ENCODE measurements at places on chromosomes 4 and X.
A peak's percentile ranks its signal among the peaks of the same experiment; 100 is the strongest.

DNA sequence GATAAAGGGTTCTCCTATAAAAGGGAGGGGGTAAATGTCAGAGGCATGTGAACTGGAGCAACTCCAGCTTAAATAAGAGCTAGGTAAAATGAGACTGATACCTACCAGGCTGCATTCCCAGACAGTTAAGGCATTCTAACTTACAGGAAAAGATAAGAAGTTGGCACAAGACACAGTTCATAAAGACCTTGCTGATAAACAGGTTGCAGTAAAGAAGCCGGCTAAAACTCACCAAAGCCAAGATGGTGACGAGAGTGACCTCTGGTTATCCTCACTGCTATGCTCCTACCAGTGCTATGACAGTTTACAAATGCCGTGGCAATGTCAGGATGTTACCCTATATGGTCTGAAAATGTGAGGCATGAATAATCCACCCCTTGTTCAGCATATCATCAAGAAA is 13.1 kb upstream of the SULT1B1 start:
- DNase-seq = no peak

- DNase-seq = no peak
Observed at GRCh38 chr4:128227991-128228571, 59.5 kb downstream of the PGRMC2 start.

- no peak for DNase-seq
Observed at GRCh38 chrX:37753384-37753783, 26.5 kb upstream of the CYBB start.

GRCh38 chr4:146255463-146255862 is 41.1 kb downstream of the REELD1 start:
- peak; percentile 35 for DNase-seq

DNA sequence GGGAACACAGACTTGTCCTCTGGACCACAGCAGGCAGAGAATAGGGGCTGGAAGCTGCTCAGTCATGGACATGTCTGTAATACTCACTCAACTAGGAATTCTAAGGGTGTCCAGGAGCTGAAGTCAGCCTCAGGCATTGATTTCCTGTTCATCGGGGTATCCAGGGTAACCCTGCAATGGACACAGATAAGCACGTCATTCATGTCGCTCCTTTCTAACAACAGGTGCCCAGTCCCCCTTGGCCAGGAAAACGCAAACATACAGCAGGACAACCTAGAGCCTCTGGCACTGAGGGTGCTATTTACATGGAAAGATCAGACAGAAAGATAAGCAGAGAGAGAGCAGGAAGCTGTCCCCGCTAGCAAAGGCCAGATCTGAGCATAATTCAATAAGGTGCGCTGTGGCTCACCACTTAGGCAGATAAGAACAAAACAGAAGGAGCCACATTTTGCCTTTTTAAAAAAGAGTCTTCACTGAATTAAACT is 21.3 kb downstream of the QDPR start:
- DNase-seq = no peak

- DNase-seq = no peak
Observed at GRCh38 chr4:8820178-8821102, 51.2 kb downstream of the HMX1 start.

DNA sequence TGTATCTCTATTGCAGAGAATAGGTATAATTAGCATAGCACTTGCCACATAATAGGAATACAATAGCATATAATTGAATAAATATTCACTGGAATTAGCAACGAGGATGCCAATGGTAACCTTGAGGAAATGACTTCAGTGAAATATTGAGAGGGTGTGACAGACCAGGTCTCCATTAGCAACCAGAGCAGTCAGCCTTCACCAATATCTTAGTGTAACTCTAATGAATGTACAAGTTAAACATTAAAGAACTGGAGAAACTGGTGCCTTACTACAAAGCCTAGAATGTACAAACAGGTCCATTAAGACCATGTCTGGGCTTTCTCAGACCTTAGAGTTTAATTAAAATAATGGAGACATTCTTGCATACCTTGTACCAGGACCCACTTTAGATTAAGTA is 143.0 kb downstream of the MAGEB17 start:
- DNase-seq = no peak

GRCh38 chr4:67550857-67551256 is 5.6 kb upstream of the CENPC start:
- no peak for DNase-seq

DNA sequence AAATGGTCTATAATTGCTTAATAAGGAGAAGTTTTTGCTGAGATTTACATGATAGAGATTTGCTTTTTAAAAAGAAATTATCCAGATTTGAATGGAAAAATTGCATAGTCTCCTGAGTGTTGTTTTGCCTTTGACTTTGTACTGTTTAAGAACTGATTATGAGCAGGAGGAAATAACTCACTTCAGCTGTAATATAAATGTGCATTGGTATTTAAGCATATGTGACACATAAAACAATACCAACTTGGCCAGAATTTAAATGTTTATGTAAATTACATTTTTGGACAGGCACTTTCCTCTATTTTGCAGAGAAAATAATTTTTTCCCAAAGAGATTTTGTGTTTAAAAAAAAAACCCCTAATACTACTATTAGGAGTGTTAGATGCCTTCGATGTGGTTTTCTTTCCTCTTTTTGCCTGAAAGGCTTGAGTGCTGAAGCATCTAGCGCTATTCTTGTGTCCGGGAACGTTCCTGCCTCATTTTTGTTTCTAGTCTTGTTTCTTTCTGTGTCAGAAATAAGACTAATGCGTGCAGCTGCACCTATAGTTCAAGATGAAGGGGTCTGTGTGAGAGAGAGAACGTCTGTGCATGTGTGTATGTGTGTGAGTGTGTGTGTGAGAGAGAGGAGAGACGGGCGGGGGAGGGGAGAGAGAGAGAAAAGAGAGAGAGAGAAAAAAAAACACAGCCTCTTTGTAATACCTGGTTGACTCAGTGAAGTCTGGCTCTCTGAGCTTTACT is 60.8 kb downstream of the TBL1X start:
- DNase-seq = no peak

DNA sequence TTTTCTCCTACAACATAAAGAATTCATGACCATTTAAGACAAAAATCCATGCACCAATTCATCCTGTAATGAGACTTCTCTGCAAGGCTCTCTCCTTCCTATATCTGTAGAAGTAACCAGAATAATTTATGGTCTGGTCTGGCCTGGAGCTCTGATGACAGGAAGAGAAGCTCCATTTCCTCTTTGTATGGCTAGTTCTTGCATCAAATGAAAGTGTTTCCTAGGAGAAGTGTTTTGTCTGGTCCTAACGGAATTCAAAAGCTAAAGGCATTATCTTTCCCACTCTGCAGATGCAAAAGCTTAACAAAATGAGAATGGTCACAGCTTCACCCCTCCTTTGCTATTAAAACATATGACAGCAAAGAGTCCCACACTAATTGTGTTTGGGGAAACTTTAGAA is 55.1 kb downstream of the SPATA18 start:
- DNase-seq = no peak

- peak; percentile 35 for DNase-seq
Observed at GRCh38 chr4:150126201-150126863, 48.1 kb downstream of the DCLK2 start.

GRCh38 chr4:118865091-118865708 is 23.5 kb upstream of the SYNPO2 start:
- peak; percentile 59 for DNase-seq

DNA sequence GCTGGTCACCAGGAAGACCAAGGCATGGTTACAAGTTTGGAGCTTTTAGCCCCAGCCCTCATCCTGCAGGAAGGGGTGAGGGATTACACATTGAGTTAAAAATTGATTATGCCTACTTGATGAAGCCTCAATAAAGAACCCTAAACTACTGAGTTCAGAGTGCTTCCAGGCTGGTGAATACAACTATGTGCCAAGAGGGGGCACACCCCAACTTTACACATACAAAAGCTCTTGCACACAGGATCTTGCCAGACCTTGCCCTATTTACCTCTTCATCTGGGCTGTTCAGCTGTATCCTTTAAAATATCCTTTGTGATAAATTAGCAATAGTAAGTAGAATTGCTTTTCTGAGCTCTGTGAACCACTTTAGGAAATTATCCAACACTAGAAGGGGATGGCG is 489.3 kb downstream of the INPP4B start:
- DNase-seq = no peak

GRCh38 chr4:173258866-173259265 is 75.3 kb downstream of the HMGB2 start:
- no peak for DNase-seq

DNA sequence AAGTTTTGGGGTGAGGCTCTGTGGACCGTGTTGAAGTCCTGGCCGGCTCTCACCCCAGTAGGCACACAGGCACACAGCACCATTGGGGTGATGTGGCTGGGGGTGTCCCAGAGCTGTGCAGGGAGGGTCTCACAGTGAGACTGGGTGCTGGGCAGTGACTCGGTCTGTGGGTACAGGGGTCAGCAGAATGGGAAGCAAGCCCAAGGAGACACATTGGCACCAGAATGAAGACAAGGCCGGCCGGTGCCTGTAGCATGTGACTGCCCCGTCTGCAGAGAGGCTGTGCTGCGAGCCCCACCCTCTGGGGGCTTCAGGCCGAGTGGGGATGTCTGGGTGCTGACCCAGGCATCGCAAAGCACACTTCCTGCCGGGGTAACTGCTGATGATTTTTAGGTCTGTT is 5.2 kb downstream of the MAEA start:
- no peak for DNase-seq

GRCh38 chr4:24054910-24055309 is 165.1 kb upstream of the PPARGC1A start:
- no peak for DNase-seq

GRCh38 chr4:25089051-25089763 is 58.5 kb upstream of the LGI2 start:
- no peak for DNase-seq

- peak; percentile 70 for DNase-seq
Observed at GRCh38 chr4:174604198-174604597, 81.9 kb upstream of the HPGD start.

DNA sequence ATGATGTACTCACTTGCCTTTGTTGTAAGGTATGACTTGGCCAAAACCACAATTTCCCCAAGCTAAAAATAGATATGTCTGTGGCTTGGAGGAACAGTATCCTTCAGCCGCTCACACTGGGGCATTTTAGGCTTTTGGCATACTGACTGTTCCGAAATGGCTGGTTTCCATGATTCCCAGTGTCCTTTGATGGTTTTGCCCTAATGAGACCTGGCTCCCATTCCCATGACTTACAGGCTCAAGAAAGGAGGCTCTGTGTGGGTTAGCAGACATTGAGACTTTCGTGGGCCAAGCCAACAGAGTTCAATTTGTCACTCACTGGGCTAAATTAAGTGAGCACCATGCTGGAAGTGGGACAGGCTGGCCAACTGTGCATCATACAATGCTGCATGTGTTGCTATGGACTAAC is 150.6 kb downstream of the CEP135 start:
- peak; percentile 69 for DNase-seq

- DNase-seq = no peak
Observed at GRCh38 chrX:20320461-20321159, 53.9 kb upstream of the RPS6KA3 start.

DNA sequence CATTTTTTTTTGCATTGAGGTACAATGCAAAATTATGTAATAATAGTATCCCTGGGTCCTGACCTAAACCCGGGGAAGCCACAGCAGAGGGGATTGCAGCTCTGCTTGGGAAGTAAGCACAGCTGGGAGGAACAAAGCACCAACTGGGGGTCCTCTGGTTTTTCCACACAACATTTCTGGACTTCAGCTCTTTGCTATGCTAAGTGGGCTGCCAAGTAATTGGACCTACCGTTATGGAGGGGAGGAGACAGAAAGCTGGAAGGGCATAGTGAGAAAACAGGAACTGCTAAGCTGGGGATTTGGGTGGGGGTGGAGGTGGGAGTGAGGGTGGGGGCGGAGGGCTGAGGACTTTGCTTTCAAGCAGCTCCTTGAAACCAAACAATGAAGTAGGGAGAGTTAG is 183.3 kb downstream of the ZIC3 start:
- DNase-seq = no peak

- no peak for DNase-seq
Observed at GRCh38 chrX:4935401-4935800, 1222.0 kb upstream of the PRKX start.

DNA sequence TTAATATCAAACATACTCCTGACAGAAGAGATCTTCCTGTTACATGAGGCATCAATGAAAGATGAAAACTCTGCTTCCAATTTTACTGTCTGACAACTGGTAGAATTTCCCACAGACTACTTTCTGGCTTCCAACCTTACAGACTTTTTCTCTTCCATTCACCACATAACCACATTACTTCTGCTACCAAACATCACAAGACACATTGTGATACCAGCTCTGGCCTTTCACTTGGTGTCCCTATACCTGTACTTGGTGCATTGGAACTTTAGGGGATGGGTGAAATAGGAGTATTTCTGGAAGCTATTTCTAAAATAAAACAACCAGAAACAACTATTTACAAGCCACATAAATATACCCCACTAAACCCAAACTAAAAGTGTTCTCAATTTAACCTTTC is 20.5 kb downstream of the AMTN start:
- DNase-seq = no peak

DNA sequence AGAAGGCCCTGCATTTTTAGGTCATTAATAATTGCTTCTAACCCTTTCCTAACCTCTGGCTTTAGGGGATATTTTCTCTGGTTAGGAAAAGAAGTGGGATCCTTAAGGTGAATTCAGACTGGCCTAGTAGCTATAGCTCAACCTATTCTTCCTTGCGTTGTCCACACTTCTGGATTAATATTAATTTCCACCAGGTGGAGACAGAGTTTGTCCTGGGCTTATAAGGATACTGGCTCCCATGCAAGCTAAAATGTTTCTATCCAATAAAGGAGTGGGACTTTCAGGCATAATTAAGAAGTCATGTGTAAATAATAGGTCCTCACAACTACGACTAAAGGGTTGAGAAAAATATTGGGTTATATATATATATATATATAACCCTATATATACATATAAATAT is 860.0 kb upstream of the POU3F4 start:
- DNase-seq = peak; percentile 3

DNA sequence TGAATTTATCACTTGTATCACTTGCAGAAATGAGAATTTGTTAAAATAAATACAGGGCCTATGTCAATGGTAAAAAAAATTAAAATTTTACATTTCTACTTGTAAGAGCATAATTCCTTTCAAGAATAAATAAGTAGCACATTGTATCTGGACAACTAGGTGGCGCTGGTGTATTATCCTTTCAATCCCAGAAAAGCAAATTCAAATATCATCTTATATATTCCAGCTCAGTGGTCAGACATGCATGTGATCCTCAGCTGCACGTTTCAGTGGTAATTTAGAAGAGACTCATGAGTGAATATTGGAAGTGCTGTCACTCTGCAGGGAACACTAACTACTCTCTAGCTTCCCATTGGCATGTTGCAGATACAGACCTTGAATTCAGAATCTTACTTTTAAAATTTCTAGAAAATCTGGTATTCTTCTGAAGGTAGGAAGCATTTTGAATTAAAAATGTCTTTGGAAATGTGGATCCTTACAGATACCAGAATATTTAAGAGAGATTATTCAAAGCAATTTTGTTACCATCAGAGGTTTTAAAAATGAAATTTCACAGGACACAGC is 1414.7 kb upstream of the TENM3 start:
- DNase-seq = peak; percentile 69

DNA sequence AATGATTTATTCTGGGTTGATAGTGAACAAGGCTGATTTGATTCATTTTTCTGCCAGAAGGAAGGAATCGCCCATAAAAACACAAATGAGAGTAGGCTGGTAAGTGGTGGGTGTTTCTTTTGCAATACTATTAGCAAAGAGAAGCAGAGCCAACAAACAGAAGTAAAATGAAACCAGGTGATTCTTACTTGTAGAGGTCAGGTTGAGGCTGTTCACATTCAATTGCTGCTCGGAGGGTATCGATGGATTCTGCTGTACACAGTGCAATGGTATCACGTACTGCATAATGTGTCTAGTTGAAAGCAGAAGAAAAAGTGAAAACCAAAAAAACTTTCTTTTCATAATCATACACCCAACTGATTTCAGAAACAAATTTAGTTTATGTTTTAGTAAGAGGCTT is 94.1 kb upstream of the MCF2 start:
- DNase-seq = no peak
